ENCODE measurements at places on chromosomes 5 and 9.

GRCh38 chr9:36893911-36894310 is 140.2 kb downstream of the PAX5 start:
- no peak for DNase-seq

GRCh38 chr5:174837919-174838902 is 113.8 kb downstream of the MSX2 start:
- DNase-seq, result no peak

GRCh38 chr9:117325831-117326230 is 89.0 kb downstream of the ASTN2 start:
- DNase-seq, result no peak

GRCh38 chr9:123253204-123253603 is 15.2 kb downstream of the STRBP start:
- DNase-seq, result no peak

- DNase-seq, result no peak
These were observed 241.4 kb downstream of the FSTL4 start for GRCh38 chr5:133370904-133371303.

GRCh38 chr9:134991808-134992754 is 74.4 kb upstream of the FCN1 start:
- DNase-seq, result no peak

DNA sequence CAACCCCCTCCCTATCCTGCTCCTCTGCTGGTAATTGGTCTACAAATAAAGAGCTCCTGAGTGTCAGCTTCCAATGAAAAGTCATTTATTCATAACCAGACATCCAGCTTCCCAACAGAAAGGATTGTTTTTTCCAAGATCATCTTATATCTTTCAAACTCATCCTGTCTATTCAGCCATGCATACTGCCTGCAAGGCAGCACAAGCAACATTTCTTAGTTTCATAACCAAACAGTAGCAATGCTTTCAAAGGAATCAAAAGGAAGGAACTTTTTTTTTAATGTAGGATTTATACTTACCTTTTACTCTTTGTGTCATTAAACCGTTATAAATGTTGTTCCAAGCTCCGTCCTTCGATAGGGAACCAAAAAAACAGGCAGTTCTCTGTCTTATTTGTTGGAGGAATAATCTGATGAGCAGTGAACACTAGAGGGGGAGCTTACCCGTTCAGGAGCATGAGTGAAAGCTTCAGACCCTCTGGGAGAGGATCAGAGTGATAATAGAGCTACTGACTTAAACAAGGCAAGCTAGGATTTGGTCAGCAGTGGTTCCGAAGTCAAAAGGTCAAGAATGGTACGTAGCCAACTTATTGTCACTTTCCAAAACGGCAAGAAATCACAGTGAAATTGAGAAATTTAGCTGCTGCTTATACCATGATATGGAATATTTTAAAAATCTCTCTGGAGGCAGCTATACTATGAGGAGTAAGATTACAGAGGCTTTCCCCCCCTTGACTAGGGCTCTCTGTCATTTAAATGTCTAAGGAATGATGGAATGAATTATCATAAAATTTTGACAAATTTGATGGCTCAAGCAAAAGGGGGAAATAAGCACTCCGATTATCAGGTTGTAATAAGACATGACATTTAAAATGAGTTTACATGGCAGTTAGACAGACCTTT is 892.9 kb downstream of the NR2F1-AS1 start:
- no peak for DNase-seq

- no peak for DNase-seq
These were observed 340.3 kb upstream of the CD180 start for GRCh38 chr5:67536866-67537265.

DNA sequence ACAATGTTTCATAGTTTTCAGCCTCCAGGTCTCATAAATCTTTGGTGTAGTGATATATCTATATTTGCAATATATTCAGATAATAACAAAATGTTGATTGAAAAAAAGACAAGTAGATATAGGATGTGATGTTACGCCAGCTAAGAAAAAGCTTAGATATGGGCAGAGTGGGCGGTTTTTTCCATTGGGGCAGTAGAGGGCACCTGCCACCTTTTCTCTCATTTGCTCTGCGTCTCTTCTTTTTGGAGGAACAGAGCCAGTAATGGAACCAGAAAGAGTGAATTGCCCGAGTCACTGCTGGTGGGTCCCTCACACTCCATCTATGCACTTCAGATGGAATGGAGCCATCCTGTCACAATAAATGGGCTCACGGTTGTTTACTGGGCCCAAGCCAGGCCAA is 62.1 kb upstream of the FANCC start:
- DNase-seq, result no peak

GRCh38 chr5:90368454-90369246 is 40.9 kb downstream of the CETN3 start:
- DNase-seq, result no peak

DNA sequence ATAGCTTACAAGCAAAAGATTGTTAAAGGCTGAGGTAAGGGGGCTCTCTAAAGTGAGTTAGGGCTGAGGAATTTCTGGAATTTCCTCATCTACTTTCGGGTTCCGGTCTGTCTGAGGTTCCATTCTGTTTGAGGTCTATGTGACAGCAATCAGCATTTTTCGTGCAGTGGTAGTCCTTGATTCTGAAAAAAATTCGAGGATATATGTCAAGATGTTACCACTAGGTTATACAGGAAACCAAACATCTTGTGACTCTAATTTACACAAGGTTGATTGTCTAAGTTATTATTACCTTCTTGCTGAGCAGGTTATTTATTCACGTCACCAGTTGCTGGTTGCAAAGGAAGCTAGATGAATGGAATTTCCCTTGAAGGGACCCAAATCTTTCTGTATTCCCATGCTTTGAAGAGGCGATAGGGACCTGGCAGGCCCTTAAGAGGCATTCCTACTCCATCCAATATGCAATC is 35.2 kb downstream of the RLN2 start:
- no peak for DNase-seq

DNA sequence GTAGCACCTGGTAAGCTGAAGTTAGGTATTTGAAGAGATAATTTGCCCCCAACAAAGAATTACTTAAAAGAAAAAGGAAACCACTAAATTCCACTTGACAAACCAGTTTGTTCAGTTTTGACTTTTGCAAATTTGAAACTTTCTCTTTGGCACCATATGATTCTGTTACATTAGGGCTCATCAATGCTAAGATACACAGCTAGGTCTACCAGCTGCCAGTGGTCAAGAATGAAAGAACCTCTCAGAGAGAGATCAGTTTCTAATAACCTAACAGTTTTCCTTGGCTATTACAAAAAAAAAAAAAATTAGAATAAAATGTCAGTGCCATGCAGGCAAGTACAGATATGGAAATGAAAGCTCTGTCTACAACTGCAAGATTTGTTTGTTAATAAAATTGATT is 92.3 kb downstream of the CAAP1 start:
- DNase-seq, result no peak

DNA sequence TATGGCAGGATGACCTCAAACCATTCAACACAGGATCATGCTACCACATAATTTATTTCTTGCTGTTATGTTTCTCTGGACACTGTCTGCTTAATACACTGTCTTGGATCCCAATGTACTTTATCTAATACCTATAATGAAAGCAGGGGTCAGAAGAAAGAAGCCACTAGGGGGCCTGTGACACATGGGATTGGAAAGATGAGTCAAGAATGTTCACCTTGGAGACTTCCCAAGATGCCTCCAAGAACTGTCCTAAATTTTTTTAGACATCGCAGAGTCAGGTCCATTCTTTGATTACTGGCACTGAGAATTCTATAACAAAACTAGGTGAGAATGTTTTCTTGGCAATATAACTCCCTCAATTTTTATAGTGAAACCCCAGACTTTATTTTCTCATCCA is 305.8 kb upstream of the SMARCA2 start:
- DNase-seq, result no peak

GRCh38 chr5:124790301-124790894 is 44.0 kb upstream of the ZNF608 start:
- DNase-seq, result no peak

DNA sequence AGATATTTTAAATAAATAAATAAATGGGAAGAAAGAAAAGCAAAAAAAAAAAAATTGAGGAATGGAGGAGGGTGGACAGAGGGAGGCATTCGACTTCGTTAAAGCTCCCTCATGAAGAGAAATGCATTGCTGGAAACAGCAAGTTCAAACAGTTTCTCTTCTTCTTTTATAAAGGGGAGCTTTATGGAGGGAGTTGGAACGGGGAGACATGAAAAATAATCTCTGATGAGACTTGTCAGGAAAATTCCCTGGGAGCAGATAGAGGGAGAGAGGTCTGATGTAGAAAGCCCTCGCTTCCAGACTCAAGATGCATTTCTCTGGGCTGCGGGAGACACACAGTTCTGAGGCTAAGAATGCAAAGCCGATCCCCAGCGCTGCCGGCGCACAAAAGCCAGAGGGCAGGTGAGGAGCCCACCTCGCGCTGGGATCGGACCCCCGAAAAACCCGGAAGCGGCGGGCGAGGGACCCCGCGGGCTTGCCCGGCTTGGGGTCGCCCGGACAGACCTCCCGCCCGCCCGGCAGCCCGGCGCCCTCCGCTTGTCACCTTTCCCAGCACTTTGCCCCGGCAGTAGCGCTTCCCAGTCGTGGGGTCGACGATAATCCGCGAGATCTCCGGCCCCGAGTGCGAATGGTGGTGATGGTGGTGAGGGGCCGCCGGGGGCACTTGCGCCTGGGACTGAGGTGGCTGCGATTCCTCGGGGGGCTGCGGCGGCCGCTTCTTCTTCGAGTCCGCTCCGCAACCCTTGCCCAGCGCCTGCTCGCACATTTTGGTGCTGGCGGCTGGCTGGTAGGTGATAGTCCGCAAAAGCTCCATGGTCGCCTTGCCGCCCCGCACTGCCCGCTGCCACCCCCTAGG is 512 bp downstream of the PLK2 start:
- DNase-seq, result peak; percentile 0

DNA sequence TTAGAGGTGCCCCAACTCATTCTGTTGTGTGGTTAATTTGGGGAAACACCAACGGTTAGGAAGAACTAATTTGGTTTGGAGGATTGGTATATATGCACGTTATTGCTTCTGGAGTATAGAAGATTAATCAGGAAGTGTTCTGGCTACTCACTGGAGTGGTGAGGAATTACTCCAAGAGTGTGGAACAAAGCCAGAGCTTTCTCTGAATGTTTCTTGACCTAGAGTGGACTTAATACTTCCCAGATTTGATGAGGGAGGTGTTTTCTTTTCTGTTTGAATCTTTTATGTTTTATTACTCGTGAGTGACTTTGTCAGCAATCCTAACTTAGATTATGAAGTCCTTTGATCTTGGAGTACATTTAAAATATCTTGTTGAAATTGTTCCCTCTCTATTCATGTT is 163.7 kb downstream of the MAN2A1 start:
- DNase-seq, result no peak

DNA sequence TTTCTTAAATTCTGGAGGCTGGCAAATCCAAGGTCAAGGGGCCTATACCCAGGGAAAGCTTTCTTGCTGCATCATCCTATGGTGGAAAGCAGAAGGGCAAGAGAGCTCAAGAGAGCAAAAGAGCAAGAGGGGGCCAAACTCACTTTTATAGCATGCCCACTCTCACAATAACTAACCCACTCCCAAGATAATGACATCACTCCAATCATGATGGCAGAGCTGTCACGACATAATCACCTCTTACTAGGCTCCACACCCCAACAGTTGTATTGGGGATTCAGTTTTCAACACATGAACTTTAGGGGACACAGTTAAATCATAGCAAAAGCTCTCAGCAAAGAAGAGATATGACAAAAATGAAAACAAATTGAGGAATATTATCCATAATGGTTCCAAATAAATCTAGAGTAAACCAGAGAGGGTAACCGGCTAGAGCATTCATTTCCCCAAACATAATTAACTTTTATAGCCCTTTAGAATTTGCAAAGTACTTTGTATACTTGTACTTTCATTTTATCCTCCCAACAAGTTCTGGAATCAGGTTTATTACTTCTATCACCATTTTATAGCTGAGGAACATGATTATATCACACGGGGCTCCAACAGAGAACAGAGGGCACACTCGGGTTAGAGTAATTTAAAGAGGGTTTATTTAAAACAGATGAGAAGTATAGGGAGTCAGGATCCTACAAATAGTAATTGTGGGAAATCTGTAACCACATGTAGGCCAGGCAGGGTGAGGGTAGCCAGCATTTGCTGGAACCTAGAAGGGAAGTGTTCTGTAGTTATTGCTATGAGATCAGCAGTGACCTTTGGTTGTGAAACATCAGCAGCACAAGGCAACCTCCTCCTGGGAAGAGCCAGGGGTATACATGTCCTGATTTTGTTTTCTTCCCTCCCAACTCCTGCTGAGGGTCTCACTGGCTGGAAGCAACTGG is 7.2 kb upstream of the TARS1 start:
- no peak for DNase-seq

- no peak for DNase-seq
These were observed 29.5 kb upstream of the APC start for GRCh38 chr5:112708103-112708622.

- no peak for DNase-seq
These were observed 14.7 kb upstream of the CPEB4 start for GRCh38 chr5:173873306-173873922.

- DNase-seq, result no peak
These were observed 94.7 kb downstream of the GCNT1 start for GRCh38 chr9:76553680-76554079.
